Activated CD8-positive, alpha-beta memory T cell treated with anti-CD3 and anti-CD28 coated beads, Interleukin-2, amount 50 U/mL, for 4 hours (primary cell): ENCODE measurements at places on chromosomes 12 and 14.

- DNase-seq: no peak
These were observed 59.5 kb downstream of the DHRS2 start for GRCh38 chr14:23695664-23695999.

DNA sequence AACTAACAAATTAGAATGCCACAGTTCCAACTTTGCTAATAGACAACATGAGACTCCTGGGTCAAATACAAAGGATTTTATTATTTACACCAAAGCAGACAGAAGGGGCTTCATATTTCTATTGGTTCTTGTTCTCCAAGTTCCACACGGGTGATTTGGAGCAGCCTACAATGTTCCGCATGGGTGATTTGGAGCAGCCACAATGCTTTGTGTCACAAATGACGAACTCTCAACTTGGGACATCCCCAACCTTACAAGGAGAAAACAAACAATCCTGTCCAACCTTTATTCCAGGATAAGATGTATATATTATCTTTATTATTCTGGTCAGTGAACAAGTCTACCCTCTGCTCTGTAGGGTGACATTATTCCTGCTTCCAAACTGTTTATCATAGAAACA lies 694.3 kb upstream of the MGAT4C start:
- no peak for DNase-seq

DNA sequence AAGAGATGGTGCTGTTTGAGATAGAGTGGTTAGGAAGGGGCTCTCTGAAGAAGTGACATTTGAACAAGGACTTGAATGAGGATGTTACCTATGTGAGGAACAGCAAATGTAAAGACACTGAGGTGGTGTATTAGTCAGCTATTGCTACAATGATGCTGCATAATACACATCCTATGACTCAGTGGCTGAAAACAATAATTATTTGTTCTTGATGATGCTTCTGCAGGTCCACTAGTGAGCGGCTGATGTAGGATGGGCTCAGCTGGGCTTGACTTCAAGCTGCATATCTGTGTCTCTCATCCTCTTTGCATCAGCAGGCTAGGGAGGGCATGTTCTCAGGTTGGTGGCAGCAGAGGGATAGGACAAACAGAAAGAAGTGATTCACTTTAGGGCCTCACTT lies 21.4 kb upstream of the CLMN start:
- no peak for DNase-seq

DNA sequence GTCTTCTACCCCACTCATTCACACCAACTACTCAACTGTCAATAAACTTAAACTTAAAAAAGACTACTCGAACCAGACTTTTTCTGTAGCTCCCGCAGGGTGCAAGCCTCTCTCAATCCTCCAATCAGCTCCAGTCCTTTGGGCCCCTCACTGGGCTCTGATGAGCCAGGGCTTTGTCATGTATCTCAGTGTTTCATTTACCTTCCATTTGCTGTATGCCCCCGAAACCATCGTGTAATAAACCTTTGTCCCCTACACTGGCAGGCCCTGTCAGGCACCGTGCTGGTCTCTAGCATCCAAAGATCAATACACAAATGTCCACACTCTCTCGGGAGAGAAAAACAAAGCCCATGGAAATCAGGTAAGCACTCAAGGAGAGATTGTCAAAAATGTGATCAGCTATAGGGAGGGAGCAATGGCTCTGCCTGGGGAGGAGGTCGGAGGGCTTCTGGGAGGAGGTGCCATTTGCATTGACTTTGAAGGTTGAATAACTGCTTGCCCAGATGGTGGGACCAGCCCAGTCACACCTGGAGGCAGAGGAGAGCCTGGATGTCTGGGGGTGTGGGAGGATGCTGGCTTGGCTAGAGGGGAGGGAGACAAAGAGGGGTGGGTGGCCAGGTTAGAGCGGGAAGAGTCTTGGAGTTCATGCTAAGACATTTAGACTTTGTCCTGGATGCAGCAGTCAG lies 42.1 kb upstream of the DICER1 start:
- DNase-seq: no peak

DNA sequence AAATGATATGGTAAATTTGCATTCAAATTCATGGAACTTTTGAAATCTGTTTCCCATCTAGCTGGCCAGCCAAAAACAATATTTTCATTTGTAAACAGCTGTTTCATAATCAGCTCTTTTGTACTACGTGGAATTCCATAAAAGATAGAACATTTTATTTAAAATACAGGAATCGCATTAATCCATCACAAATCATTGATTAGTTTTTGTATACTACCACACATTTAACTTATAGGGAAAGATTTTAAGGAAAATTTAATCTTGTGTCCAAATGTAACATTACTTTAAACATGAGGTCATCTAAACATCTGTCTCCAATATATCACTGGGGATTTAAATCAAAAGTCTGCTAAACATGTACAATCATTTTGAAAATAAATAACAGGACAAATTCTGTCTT lies 33.5 kb downstream of the SLC25A21 start:
- no peak for DNase-seq

- peak; percentile 6 for DNase-seq
These were observed 7.0 kb downstream of the TMEM179 start for GRCh38 chr14:104597576-104597975.

GRCh38 chr14:61661471-61662400 lies 33.6 kb upstream of the HIF1A start:
- no peak for DNase-seq

DNA sequence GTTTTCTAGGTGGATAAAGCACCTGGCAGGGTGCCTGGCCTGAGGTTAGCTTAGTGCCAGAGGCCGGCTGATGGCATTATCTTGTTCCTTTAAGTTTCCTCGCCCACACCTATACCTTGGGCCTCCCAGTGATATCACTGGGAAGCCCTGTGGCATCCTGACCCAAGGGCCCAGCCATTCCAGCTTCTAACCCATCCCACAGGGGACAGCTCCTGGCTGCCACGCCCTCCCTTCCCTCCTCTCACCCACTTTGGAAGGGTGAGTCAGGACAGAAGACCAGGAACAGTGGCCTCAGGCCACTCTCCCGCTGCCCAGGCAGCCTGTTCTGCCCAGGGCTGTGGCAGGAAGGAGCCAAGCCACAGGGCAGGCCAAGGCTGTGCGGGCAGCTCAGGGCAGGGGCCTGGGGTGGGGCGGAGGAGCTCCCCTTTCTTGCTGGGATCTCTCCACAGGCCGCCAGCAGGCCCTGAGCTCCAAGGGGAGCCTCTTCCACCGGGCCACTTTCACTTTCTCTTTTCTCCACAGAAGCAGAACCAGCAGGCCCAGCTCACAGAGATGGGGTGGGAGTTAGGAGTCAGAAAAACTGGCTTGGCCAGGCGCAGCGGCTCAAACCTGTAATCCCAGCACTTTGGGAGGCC lies 75.1 kb downstream of the IRF2BPL start:
- peak; percentile 49 for DNase-seq

DNA sequence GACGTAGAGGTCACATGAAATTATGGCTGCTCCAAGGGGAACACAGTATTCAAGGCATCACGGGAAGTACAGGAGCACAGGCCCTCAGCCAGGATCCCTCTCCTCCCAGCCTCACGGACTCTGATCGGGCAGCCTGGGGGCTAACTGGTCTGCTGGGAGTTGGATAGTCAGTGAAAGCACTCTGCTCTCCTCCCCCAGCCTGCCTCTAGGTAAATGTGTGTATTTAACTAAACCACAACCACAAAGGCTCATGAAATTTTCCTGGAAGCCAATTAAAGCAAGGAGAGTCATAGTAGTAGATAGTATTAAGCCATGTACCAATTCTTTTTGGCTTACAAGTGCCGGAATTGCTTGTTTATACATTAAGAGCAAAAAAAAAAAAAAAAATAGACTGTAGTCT lies 254.3 kb downstream of the MSRB3 start:
- DNase-seq: no peak

DNA sequence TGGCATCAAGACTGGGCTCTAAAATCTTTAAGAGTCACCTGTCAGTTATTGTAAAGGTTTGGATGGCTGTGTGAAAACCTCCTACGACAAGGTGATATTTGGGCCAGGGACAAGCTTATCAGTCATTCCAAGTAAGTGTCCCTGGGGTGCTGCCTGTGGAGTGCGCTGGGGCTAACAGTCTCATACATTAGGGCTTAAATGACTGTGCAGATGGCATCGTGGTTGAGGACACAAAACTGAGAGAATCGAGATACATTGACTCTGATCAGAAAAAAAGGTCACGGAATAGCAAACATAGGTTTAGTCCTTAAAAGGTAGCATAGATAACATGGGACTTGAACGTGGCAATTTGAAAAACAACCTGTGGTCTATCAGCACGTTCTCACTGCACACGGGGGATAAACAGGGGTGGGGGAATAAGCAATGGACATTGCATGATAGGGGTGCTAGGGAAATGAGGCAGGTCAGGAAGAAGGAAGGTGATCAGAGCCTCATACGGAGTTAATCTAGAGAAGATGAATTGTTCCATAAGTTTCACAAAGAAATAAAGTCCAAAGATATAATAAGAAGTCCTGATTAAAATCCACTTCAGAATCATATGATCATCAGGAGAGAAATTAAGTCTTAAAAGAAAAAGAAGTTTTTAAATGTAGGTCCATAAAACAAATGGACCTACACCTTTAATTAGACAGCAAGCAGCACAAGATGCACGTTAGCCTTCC lies 100.3 kb downstream of the DAD1 start:
- DNase-seq: no peak

DNA sequence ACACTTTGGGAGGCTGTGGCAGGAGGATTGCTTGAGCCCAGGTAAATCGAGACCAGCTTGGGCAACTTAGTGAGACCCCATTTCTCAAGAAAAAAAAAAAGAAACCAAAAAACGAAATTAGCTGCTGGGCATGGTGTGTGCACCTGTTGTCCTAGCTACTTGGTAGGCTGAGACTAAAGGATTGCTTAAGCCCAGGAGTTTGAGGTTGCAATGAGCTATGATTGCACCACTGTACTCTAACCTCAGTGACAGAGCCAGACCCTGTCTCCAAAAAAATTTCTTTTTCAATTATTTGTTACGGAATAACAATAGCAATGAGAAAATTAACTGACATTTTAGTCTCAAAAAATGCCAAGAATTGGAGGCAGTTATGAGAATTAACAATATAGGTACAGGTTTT lies 128.0 kb downstream of the CCDC91 start:
- no peak for DNase-seq

DNA sequence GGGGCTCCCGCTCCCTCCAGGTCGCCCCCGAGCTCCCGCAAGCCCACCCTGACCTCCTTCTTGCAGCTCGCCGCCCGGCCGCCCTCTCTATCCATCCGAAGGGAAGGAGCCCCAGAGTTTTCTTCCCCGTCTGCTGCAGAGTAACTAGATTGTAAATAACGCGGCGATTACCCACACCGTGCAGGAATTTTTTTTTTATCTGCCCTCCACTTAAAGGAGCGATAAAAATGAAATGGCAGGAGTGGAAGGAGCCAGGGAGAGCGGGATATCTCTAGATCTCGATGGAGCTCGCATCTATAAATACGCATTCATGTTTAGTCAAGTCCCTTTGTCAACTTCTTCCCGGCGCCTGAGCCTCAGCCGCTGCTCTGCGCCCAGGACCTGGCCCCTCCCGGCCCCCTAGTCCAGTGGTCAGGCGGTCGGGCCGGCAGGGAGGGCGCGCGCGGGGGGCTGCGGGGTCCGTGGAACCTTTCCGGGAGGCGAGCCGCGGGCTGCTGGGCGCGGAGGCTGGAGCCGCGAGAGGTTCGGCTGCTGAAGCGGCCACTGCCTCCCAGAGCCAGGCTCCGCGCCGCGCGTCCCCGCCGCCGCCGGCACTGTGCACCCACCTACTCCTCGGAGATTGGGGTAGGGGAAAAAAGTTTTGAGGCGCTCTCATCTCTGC lies 386.0 kb downstream of the BCAT1 start:
- DNase-seq: no peak

DNA sequence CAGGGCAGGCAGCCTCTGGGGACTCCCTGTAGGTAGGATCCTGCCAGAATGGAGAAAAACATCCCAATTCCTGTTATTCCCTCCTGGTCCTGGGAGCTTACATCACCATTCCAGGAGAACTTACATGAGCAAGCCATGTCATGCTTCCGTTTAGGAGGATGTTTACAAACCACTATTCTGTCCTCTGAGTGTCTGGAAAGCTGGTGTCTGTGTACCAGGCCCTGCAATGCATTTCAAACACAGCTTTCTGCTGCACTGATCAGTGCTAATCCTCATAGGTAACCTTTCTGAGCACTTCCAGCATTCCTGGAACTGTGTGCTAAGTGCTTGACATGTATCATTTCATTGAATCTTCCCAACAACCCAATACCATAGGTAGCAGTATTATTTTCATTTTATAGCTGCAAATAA lies 19.8 kb upstream of the MAP1LC3B2 start:
- DNase-seq: no peak

DNA sequence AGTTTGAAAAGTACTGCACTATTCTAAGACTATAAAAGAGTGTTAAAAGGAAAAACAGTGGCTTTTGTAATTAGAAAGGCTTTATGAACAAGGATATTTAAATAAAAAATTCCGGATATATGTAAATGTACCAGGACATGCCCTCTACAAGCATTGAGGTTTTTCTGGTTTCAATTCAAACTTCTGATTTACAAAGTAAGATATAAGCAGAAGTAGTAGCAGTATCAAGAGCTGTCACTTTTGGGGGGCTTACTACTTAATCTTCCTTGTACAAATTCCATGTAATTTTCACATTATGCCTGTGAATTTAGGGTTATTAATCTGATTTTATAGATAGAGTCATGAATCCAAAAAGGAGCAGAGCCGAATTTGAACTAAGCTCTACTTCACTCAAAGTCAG lies 170.3 kb upstream of the ATP2B1 start:
- DNase-seq: no peak

DNA sequence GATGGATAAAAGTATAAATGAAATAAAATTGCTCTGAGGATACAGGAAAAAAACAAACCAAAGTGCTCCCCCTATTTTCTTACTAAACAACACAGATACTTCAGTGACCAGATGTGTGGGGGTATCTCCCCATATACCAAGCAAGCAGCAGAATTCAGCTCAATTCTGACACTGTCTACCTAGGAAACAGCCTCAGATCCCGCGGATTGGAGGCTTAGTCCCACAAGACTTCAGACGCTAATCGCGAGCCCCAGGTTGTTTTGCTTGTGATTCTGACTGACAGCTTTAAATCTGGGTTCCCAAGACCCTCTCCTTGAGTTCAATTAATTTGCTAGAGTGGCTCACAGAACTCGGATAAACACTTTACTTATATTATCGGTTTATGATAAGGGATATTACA lies 17.3 kb downstream of the NFKBIA start:
- no peak for DNase-seq

DNA sequence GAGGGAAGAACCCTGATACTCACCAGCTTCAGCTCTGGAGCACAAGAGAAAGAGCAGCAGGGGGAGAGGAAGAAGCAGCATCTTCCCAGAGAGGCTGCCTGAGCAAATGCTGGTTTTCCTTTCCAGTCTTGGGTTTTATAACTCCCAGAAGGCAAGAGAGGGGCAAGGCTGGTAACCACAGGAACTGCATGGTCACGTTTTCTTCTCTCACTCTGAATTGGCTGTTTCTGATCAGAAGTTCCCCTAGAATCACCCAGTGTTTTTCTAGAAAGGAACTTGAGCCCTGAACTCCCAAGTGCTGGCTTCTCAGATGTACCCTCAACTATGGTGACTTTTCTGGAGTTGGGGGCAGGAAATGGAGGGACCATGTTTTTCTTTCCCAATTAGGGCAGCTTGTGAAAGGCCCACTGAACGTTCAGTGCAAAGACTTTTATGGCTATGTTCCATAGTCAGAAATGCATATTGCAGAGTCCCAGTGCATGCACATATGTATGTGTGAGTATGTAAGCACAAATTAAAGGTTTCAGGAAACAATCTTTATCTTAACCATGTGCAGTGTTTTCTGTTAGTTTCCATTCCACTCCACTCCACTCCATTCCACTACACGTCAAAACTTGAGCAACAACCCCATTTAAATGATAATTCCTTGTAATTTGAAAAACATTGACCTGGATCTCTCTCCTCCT lies at the start of gene CMA1:
Gene CMA1 (minus strand): TSS at position 111 of the 686 bp plus-strand sequence. CDS start 30 bp downstream, at position 81.
- no peak for DNase-seq

- DNase-seq: no peak
These were observed 58.0 kb downstream of the TMEM116 start for GRCh38 chr12:111954969-111955368.
